Left colon (tissue), 2 donors: ENCODE measurements at places on chromosomes 2 and 18. TPM values are rescaled to one million over a fixed set of nuclear protein-coding genes. Genes with fewer than 3 reads are reported as not detected.

The DCDC2C gene
- total RNA-seq = not detected

The IHH gene
- 72.7 TPM for total RNA-seq

The POTEC gene
- not detected for total RNA-seq

The IL1A gene
- 0.17 TPM for total RNA-seq

The SPC25 gene
- 1.2 TPM for total RNA-seq

The RNF125 gene
- 12.0 TPM for total RNA-seq

The FABP1 gene
- total RNA-seq = 2,293 TPM

The FER1L5 gene
- total RNA-seq = not detected

The ZAP70 gene
- 2.9 TPM for total RNA-seq

The MSTN gene
- 0.17 TPM for total RNA-seq

The IL36A gene
- total RNA-seq = not detected

The NR4A2 gene
- total RNA-seq = 9.7 TPM

The TRPM8 gene
- total RNA-seq = not detected

The IL36B gene
- not detected for total RNA-seq

The COL4A4 gene
- 2.0 TPM for total RNA-seq

The FSHR gene
- not detected for total RNA-seq

The RBKS gene
- total RNA-seq = 11.1 TPM

The REG3A gene
- not detected for total RNA-seq

The LAPTM4A gene
- total RNA-seq = 168 TPM

The SCN9A gene
- 13.4 TPM for total RNA-seq

The VSNL1 gene
- total RNA-seq = 3.6 TPM

The GALNT5 gene
- total RNA-seq = 66.5 TPM

The TTC31 gene
- 23.6 TPM for total RNA-seq

The CHRNG gene
- total RNA-seq = not detected

The LRRTM4 gene
- not detected for total RNA-seq

The SLC30A3 gene
- not detected for total RNA-seq

The TRIM43 gene
- not detected for total RNA-seq

The EPB41L3 gene
- 98.6 TPM for total RNA-seq

The SCYGR4 gene
- total RNA-seq = not detected

The ADCYAP1 gene
- total RNA-seq = 0.75 TPM

The CNDP2 gene
- total RNA-seq = 222 TPM

The SERPINB4 gene
- total RNA-seq = not detected

The TDRD15 gene
- total RNA-seq = not detected

The COL4A3 gene
- 0.56 TPM for total RNA-seq

The SMYD1 gene
- 0.45 TPM for total RNA-seq

The RRM2 gene
- total RNA-seq = 40.0 TPM

The LRP1B gene
- 0.09 TPM for total RNA-seq

The GREB1L gene
- not detected for total RNA-seq

The LYPD1 gene
- total RNA-seq = 0.28 TPM

The SLC4A3 gene
- 1.2 TPM for total RNA-seq

The UGT1A10 gene
- 112 TPM for total RNA-seq

The GALR1 gene
- 0.11 TPM for total RNA-seq

The ASAP2 gene
- total RNA-seq = 71.0 TPM

The DLGAP1 gene
- 0.95 TPM for total RNA-seq

The FAP gene
- total RNA-seq = 0.34 TPM

The CAPN10 gene
- 33.6 TPM for total RNA-seq

The UPP2 gene
- not detected for total RNA-seq

The TGFA gene
- 30.5 TPM for total RNA-seq

The CDH7 gene
- total RNA-seq = not detected

The SDC1 gene
- 184 TPM for total RNA-seq
